LHCN-M2 (cell line): ENCODE measurements at places on chromosomes 4 and X.

DNA sequence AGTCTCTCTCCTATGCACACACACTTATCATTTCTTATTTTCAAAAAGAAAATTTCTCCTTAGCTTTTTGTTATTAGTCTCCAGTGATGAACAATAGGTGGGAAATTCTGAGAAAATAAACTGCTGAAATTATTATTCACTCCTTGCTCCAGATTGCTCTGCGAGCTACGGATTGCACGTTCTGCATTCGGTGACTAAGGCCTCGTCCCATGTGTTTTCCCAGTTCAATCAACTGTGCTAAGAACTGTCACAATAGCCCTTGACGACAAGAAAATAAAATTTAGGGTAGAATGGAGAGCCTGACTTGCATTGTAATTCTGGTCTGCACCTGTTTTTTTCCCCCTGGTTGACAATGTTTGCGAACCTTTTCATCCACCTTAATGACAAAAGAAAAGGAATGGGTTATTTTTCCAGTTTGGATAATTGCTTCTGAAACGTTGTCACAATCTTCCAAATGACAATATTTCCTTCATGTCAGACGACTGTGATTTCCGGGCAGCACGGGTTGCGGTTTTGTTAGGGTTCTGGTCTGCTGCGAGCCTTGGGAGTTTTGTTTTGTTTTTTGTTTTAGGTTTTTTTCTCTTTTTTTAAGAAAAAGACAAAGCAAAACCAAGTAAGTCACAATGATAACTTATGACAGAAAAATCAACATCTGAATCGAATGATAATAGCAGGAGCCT, 124.5 kb upstream of the NOCT start:
- DNase-seq = no peak

- DNase-seq = no peak
These were observed 82.3 kb upstream of the S100G start for GRCh38 chrX:16567681-16568080.

GRCh38 chr4:151192556-151193235, 84.3 kb upstream of the PRSS48 start:
- DNase-seq = peak; percentile 21

DNA sequence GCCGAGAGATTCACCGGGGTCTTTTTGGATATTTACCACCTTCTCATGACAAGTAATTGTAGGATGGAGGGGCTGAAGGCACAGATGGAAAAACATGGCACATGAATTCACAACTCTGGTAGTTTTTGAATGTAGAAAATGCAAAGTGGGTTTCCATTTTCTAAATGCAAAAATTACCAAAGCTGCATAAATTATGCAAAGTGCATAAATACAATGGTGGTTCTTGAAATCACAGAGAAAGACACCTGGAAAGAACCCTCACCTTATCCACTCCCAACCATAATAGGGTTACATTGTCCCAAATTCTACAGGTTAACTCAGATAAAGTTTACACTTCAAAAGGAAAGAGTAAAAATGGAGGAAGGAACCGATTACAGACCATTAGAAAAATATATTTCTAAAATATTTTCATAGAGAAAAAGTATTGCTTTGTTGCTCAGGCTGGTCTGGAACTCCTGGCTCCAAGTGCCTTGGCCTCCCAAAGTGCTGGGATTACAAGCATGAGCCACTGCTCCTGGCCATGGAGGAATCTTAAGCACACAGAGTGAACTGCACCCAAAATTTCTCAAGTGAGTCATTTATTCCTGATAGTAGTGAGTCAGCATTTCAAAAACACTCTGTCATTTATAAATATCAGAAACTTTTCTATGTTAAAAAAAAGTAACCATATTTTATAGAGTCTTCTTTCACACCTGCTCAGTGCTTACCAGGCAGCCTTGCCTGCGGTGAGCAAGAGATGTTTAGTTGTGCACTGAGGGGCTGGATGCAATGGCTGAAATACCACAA, 101.4 kb downstream of the FIP1L1 start:
- DNase-seq = peak; percentile 91

GRCh38 chrX:25068340-25068739, 52.6 kb upstream of the ARX start:
- no peak for DNase-seq

DNA sequence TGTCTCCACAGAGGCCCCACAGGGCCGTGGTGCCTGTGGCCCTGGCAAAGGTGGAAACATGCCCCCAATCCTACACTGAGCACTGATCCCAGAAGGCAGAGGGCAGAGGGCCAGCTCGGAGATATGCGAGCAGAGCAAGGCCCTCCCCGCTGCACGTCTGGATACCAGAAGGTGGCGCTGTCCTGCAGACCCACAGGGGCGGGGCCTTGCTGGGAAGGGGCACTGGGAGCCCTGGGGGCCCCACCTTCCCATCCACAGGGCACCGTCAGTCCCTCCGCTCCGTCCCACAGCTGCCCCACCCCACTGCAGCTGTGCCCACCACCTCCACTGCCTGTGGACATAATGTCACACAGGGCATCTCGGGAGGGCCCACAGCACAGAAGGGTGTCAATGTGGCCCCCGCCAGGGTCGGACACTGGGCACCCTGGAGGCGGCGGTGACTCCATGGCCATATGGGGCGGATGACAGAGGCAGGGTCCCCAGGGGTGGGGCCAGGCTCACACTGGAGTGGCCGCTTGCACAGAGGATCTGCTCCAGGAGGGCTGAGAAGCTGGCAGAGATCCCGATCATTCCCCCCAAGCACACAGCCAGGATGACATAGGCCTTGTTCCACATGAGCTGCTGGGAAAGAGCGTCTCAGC, 4.8 kb downstream of the SLC49A3 start:
- peak; percentile 55 for DNase-seq

DNA sequence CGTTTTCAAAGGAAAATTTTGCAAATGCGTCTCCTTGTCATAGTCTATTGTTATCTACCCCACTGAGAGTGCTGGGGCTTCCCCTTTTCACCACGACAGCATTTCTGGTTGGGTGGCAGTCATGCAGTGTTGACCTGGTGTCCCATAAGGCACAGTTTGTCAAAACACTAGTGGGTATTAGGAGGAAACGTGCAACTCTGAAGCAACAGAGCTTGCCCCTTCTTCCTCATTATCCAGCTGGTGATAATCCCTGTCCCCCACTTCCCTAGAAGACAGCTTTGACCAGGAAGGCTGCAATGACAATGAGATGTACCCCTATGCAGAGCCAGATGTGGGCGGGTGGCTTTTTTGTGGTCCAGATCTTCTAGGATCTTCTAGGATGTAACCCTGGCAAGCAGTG, 1.8 kb downstream of the TBC1D1 start:
- DNase-seq = no peak

- no peak for DNase-seq
These were observed 80.9 kb downstream of the CNGA2 start for GRCh38 chrX:151815398-151815797.

GRCh38 chr4:141640696-141641095, 4.3 kb downstream of the IL15 start:
- DNase-seq = no peak

- no peak for DNase-seq
These were observed 155.8 kb upstream of the IGFBP7 start for GRCh38 chr4:57265831-57266582.

- DNase-seq = peak; percentile 34
These were observed 212.7 kb downstream of the CENPC start for GRCh38 chr4:67332627-67333026.

DNA sequence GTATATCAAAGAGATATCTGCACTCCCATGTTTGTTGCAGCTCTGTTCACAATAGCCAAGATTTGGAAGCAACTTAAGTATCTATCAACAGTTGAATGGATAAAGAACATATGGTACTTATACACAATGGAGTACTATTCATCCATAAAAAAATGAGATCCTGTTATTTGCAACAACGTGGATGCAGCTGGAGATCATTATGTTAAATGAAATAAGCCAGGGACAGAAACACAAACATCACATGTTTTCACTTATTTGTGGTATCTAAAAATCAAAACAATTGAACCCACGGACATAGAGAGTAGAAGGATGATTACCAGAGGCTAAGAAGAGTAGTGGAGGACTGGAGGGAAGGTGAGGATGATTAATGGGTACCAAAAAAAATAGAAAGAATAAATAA, 14.2 kb downstream of the IQCM start:
- no peak for DNase-seq

- DNase-seq = peak; percentile 74
These were observed 66.2 kb downstream of the IRF2 start for GRCh38 chr4:184408021-184408683.

GRCh38 chr4:75126058-75126457, 193.1 kb downstream of the PARM1 start:
- DNase-seq = no peak

DNA sequence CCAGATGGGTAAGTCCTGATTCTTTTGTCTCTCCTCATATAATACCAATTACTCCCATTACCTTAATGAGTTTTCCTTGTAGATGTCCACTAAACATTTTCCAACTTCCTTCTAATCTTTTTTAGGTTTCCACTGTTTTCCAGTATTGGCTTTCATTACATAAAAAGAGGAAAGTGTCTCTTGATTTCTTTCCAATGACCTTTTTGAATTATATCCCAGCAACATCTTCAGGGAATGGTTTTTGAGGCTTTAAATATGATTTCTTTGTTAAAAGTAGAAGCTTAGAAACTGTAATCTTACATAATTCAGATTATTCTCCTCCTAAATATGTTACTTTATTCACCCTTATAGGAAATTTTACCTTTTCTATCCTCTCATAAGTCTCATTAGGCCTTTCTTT, 135.0 kb downstream of the AWAT2 start:
- no peak for DNase-seq

GRCh38 chr4:118397623-118397979, 44.8 kb upstream of the PRSS12 start:
- DNase-seq = peak; percentile 44

DNA sequence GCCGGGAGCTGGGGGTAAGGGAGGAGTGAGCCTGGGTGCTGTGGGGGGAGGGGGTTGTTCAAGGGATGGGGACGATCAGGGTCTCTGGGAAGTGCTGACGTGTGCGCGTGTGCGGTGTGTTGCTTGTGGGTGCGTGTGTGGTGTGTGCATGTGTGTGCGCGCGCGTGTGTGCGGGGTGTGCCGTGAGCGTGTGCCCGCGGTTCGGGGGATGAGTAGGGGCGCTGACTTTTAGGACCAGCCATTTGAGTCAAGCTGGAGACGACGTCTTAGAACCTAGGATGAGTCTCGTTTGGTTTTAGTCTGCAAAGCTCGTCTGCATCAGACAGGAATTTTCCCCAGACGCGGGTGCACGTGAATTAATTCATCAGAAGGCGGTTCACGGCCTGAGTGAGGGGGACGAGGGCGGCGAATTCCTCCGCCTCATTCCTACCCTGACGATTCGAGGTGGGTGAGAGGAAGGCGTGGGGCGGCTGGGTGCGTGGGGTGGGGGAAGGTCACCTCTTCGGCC, 950 bp upstream of the TMEM271 start:
- DNase-seq = no peak

DNA sequence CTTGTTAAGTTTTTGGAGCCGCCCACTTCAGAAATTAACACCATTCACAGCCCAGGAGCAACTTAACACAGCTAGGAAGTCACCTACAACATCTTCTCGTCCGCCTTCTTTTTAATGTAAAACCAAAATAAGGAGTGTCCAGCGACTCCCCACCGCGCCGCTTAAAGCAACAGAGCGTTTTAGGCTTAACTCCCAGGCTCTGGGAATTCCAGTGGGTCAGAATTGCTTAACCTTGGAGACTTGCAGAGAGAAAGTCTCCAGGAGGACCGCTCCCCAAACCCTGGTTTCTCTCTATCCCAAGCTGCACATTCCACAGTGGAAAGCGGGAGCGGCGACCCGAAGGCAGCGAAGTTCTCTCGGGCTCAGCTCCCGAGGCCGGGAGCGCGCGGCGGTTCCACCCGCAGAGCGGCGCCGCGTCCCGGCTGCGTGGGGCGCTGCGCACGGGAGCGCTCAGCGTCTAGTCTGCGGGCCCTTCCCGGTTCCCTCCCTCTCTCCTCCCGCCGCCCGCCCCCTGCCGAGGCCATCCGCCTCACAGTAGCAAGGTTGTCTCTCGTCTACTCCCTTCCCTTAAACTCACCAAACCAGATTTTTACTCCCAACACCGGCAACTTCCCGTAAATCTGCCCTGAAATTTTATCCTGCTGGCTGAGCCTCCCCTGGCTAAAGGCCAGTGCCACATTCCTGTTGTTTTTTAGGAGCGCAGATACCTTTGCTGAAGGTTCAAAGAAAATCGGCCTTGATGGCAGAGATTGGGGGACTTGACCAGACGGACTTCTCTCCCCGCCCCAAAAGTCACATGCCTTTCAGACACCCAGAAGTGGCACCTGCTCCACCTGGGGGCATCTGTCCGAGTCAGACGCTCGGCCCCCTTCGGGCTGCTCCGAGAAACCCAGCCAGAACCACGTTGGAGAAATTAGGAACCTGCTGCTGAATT, at the start of gene RBM47:
RBM47 (minus strand) TSS at position 464 of the 934 bp plus-strand sequence. CDS start 190,971 bp downstream, outside the sequence.
- DNase-seq = peak; percentile 11

- DNase-seq = no peak
These were observed 1068.4 kb downstream of the ARAP2 start for GRCh38 chr4:35175894-35176293.

GRCh38 chr4:13546941-13547484, 2.7 kb upstream of the NKX3-2 start:
- no peak for DNase-seq

DNA sequence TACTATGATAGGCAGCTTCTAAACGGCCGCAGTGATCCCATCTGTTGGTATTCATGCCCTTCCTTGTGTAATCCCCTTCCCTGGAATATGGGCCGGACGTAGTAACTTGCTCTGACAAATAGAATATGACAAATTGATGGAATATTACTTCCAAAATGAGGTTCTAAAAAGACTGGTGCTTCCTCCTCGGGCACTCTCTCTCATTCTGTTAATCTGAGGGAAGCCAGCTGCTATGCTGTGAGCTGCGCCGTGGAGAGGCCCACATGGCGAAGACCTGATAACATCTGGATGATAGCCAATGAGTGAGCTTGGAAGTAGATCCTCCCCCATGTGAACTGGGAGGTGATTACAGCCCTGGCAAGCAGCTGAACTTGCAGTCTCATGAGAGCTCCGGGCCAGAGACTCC, 27.2 kb upstream of the SLC25A4 start:
- peak; percentile 73 for DNase-seq

DNA sequence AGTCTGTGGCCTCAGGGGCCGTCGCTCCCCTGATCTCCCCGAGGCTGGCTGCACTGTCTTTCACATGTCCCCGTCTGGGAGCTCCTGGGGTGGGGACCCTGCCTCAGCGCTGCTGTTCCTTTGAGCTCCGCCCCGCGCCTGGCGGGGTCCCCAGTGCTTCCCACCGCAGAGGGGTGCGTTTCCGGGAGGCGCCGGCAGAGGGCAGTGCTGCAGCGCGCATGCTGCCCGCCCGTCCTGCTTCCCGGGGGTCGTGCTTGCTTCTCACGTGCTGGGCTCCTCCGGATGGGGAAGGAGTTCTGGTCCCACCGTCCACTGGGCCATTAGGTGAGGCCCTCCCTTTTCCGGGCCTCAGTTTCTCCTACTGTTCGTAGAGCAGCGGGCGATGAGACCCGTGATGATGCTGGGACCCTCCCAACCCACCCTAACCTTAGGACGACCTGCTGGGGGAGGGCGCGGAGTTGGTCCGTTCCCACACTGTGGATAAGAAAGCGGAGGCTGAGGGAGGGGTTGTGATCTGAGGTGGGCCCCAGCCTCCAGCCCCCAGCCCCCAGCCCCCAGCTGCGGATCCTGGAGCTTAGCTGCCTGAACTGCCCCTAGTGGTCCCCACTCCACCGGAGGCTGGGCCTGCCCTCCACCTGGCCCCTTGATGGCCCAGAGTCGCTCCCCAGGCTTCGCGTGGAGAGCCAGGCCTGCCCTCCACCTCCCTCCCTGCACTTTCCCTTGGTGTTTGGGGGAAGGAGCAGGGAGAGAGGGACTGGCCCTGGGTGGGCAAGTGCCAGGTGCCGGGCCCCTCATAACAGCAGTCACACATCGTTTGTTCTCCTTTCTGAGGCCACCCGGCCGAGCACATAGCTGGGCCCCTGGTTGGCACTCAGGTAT, 15.3 kb downstream of the CPZ start:
- DNase-seq = no peak

- no peak for DNase-seq
These were observed 56.5 kb upstream of the PGM2 start for GRCh38 chr4:37770016-37770415.
